ENCODE measurements at places on chromosomes 16 and 17.

DNA sequence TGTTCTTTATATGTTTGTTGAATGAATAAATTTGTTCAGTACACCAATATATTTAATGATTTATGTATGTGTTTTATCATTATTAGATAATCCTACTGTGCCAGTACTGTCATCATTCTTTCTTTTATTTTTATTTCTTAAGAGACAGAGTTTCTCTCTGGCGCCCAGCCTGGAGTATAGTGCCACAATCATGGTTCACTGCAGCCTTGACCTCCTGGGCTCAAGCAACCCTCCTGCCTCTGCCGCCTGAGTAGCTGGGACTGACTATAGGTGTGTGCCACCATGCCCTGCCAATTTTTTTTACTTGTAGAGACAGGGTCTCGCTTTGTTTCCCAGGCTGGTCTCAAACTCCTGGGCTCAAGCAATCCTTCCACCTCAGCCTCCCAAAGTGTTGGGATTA, 41.8 kb downstream of the PAFAH1B1 start:
- DNase-seq, result no peak

DNA sequence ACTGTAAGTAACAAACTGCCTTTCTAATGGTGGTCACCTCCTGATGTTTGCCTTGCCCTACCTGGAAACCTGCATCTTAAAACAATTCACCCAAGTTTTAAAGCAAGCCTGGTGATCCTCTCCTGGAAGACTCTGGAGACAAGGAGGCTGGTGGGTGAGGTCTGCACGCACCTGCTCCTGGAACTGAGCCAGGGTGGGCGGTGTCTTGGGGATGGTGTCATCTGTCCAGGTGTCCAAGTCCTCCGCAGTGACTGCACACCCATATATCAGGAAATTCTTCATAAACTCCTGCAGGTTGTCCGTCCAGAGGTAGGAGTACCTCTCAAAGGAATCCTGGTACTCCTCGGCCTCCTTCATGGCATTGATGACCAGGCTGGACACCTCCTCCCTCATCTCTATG, 44.9 kb downstream of the DNAH17 start:
- DNase-seq, result no peak

GRCh38 chr16:8686031-8686621, 11.7 kb downstream of the ABAT start:
- no peak for DNase-seq

DNA sequence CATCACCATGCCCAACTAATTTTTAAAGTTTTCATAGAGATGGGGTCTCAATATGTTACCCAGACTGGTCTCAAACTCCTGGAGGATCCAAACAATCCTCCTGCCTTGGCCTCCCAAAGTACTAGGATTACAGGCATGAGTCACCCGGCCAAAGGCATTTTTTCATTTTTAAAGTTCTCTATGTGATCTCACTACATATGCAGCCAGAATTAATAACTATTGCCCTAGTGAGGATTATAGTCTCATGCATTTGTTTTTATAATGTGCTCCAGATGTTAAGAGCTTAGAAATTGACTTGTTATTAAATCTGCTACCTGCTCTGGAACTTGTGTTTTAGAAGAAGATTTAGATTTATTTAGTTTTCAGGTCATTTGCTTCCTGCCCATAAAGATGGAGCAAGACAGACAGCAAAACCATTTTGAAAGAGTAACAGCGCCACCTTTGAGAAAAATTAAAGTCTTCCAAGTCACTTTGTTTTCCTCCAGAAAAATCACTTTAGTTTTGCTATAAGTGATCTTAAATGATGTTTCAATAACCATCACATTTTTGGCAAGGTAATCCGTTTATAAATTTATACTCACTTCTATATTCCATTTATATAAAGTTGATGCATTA, 79.5 kb downstream of the CA4 start:
- no peak for DNase-seq

GRCh38 chr17:82737967-82738877, 2.8 kb downstream of the FN3K start:
- DNase-seq, result no peak

GRCh38 chr17:82304826-82305726, 12.3 kb downstream of the CD7 start:
- no peak for DNase-seq

GRCh38 chr17:54013072-54013471, 190.3 kb downstream of the KIF2B start:
- DNase-seq, result no peak

DNA sequence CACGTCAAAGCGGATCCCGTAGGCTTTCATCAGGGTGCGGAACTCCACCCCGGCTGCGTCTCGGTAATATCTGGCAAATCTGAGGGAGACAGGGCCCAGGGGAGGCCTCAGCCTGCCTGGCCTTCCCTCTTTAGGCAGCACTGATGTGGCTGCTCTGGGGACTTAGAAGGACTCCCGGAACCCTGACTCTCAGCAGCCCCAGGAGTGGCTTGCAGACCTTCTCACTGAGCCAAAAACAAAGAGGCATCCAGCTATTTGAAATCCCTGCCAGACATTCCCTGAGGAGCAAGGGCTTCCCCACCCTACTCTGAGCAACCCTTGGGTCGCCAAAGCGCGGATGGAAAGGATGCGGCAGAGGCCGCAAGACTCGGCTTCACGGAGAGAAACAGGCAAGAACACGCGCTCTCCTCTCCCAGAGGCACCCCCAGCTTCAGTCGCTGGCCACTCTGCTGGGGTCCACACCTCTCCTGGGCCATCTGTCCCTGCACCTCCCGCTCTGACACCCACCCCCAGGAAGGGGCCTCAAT, 7.9 kb downstream of the P2RX5 start:
- DNase-seq, result no peak

- DNase-seq, result no peak
Measured at GRCh38 chr17:14361945-14362508, 61.1 kb downstream of the HS3ST3B1 start.

GRCh38 chr16:12141073-12141951, 164.8 kb downstream of the SNX29 start:
- DNase-seq, result no peak

DNA sequence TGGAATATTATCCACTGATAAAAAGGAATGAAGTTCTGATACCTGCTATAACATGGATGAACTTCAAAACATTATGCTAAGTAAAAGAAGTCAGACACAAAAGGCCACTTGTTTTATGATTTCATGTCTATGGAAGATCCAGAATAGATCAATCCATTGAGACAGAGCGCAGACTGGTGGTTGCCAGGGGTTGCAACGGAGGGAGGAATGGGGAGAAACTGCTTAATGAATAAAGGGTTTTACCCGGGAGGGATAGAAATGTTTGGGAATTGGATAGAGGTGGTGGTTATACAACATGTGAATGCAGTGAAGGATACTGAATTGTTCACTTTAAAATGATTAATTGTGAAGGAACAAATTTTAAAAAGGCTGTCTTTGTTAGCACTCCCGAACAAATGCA, 30.2 kb downstream of the WDR59 start:
- DNase-seq, result no peak

DNA sequence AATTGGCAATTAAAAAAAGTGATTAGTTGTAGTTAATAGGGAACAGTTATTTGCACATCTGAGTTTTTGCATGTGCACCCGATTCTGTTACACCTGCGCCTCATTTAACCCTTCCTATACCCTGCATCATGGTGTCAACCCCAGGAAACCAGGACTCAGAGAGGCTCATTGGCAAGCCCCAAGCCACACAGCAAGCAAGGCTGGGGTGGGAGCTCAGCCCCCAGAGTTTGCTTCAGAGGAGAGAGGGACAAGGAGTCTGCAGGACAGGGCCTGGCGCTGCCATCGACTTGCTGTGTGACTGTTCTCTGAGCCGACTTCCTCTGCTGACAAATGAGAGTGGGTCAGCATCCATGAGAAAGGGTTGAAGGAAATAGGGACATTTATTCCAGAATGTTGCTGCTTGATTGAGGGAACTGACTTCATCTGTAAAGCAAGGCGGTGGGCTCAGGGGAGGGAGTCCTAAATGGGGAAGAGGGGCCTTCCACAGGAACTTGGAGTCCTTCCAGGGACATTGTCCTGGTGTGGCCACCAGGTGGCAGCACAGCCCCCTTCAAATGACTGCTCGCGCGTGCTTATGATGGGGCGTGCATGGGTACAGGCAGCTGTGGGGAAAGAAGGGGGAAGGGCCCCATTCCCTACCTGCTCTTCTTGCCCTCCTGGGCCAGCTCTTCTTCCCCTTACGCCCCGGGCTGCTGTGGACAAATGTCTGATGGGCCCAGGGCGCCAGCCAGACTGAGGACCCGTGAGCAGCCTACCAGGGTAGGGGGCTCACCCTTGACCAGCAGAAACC, 51.6 kb downstream of the NT5M start:
- peak; percentile 79 for DNase-seq

Measured in activated CD4-positive, alpha-beta T cell treated with anti-CD3 and anti-CD28 coated beads, Interleukin-2, amount 50 U/mL, for 48 hours (primary cell).